Right cardiac atrium (tissue), 5 donors: ENCODE measurements at places on chromosomes 6 and 20. TPM values are rescaled to one million over a fixed set of nuclear protein-coding genes. Genes with fewer than 3 reads are reported as not detected.

Gene RNF39
- total RNA-seq: not detected

Gene MEP1A
- not detected for total RNA-seq

DNA sequence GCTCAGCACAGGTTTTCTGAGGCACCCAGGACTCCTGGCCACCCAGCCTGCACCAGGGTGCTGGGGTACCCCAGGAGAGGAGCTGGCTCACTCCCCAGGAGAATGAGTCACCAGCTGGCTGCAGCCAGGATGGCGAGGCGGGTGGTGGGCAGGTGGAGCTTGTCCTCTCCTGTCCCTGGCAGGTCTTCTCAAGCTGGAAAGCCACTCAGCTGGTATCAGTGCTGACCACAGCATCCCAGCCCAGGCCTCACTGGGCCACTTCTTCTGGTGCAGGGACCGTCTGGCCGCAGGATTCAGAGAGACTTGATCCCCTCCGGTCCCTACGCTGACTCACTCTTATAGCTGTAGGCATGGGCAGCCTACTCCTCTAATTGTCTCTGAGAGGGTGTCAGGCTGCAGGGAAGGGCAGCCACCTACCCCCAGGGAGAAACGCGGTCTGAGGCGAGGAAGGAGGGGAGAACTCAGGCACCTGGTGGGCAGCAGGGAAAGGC is 22.2 kb downstream of the TFEB start:
- DNase-seq: peak; percentile 77

DNA sequence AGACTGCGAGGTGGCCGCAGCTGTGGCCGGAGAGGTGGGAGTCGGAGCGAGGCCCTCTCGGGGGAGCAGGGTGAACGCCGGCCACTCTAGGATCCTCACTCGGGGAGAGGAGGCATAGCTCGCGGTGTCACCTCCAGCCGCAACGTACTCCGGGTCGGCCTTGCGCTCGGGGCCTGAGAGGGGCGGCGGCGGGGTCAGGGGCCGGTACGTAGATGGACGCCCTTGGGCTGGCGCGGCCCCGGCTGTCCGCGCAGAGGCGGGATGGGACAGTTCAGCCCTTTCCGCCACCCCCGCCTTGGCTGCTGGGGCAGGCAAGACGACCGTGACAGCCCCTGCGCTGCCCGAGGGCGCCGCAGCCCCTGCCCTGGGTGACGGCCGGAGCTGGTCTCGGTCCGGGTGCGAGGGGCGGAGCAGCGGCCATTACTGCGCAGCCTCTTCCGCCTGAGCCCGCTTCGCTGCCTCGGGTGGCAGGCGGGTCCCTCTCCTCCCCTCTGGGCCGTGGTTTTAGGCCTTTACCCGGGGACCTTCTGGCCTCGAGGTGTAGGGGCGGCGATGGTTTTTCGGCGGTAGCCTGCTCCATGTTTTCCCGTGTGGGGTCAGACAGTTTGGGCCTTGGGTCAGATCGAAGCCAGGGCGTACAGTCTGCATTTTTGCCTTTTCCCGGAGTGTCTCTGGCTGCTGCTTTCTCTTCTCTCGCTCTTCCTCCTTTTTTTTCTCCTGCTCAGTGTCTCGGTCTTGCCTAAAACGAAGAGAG is 405 bp downstream of the RNF146 start:
- DNase-seq: peak; percentile 87

GRCh38 chr6:31819871-31820299 is 4.5 kb downstream of the HSPA1A start:
- no peak for DNase-seq

DNA sequence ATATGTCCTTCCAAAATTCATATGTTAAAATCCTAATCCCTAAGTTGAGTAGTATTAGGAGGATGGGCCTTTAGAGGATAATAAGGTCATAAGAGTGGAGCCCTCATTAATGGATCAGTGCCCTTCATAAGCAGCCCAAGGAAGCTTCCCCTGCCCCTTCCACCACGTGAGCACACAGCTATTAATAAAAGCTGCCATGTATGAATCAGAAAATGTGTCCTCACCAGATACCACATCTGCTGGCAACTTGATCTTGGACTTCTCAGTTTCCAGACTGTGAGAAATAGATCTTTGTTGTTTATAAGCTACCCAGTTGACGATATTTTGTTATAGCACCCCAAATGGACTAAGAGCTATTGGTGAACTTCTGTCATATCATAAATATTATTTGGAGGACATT is 207.7 kb upstream of the HDDC2 start:
- DNase-seq: no peak

- peak; percentile 55 for DNase-seq
Observed at GRCh38 chr20:47704746-47705496, 80.4 kb downstream of the SULF2 start.

DNA sequence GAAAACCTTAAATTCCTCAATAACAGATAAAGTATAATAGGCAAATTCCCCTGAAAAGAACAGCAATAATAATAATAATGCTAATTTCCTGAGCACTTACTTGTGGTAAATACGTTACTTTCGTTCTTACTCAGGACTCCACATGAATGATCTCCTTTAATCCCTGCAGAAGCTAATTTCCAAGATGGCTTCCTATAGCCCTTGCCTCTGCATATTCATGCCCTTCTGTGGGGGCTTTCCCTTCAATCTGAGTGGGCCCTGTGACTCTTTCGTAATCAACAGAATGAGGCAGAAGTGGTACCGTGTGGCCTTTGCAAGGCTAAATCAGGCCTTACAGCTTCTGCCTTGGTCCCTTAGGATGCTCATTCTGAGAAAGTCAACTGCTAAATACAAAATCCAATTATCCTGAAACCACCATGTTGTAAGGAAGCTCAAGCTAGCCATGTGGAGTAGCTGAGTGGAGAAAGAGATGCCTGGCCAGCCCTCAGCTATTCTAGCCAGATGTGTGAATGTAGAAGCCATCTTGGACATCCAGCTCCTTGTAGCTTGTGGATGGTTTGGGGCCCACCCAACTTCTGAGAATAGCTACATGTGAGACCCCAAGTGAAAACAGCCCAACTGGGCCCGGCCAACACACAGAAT is 50.5 kb downstream of the MCUR1 start:
- DNase-seq: no peak

DNA sequence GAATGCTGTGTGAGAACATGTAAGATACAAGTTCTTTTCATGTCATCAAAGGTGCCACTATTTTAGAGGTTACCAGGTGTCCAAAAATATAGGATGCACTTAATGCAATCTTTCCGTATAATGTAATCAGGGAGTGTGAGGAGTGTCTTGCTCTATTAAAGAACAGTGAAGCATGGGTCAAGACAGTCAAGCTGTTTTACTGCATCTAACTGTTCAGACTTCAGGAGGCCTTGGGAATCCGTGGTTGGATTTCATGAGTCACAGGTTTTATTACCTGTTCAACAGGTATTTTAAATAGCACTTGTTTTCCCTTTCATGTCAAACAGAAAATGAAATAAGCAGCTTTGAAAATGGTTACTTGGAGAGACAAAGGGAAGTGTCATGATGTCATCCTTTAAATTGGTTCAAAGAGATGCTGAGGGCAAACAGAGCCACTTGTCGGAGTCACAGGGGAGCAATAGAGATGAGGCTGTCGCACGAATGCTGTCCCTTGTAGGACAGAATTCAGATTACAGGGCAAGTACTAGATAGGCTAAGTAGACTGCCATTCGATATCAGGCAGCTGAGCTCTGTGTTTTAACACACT is 621.5 kb downstream of the QKI start:
- no peak for DNase-seq

- no peak for DNase-seq
Observed at GRCh38 chr6:18011287-18011686, 23.9 kb upstream of the KIF13A start.

GRCh38 chr6:98644063-98644462 is 190.3 kb upstream of the POU3F2 start:
- DNase-seq: no peak
